Endothelial cell (in vitro differentiated cells): ENCODE measurements at places on chromosomes 3 and 15. TPM values are rescaled to one million over a fixed set of nuclear protein-coding genes. Genes with fewer than 3 reads are reported as not detected.

PAQR5 gene
- total RNA-seq: 0.15 TPM

SPSB4 gene
- total RNA-seq: 1.2 TPM

MEIS2 gene
- 13.0 TPM for total RNA-seq

INKA1 gene
- 57.6 TPM for total RNA-seq

SNTN gene
- total RNA-seq: not detected

GPR149 gene
- total RNA-seq: not detected

GOLGA8M gene
- 1.3 TPM for total RNA-seq

WDR53 gene
- 22.2 TPM for total RNA-seq

MEGF11 gene
- total RNA-seq: 0.77 TPM

ADAMTS7 gene
- 55.1 TPM for total RNA-seq

CCR8 gene
- total RNA-seq: not detected

SCG5 gene
- total RNA-seq: 15.6 TPM

- DNase-seq: no peak
Measured at GRCh38 chr3:195583831-195584542, at the start of gene APOD. Gene APOD, minus strand, starts transcription at chr3:195583940. Its CDS starts 4,479 bp downstream, at chr3:195579461.

DNA sequence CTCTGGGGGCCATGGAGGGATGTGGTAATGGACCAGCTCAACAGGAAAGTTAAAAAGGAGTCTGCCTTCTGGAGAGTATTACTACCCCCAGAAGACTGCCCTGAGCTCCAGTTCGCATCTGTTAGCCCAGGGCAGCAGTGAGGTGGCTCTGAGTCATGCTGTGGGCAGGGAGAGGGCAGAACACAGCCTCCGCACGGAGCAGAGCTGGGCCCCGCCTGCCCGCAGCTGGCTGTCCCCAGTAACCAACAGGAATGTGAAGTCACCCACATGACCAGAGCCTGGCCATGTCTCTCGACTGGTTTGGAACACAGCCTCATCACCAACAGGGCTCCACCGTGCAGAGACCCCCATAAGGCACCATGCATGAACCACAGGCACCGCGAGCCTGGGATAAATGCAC, 62.1 kb downstream of the CYFIP1 start:
- DNase-seq: no peak

- no peak for DNase-seq
Measured at GRCh38 chr3:191217301-191217700, 18.3 kb downstream of the OSTN start.

- DNase-seq: no peak
Measured at GRCh38 chr15:34691034-34691433, 63.8 kb downstream of the GJD2 start.

DNA sequence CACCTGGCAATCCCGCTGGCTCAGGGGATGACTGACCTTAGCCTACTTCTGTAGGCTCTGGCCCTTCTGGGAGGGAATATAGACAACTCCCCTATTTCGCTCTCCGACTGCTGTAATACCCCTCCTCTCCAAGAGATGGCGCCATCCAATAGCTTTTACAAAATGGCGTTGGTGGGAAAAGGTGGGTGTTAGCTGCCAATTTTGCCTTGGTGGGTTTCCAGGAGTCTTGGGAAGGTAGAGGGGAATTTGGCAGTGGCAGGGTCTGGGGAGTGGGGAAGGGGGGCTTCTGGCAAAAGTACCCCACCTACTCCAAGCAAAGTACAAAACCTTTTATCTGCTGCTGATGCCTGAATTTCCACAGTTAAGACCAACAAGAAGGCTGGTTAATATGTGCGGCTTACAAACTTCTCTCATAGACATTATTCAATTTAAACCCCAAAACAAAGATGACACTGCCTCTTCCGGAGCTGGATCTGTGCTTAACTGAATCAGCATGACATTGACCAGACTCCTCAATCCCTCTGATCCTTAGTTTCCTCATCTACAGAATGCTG, 62.1 kb downstream of the RASGRF1 start:
- peak; percentile 70 for DNase-seq

DNA sequence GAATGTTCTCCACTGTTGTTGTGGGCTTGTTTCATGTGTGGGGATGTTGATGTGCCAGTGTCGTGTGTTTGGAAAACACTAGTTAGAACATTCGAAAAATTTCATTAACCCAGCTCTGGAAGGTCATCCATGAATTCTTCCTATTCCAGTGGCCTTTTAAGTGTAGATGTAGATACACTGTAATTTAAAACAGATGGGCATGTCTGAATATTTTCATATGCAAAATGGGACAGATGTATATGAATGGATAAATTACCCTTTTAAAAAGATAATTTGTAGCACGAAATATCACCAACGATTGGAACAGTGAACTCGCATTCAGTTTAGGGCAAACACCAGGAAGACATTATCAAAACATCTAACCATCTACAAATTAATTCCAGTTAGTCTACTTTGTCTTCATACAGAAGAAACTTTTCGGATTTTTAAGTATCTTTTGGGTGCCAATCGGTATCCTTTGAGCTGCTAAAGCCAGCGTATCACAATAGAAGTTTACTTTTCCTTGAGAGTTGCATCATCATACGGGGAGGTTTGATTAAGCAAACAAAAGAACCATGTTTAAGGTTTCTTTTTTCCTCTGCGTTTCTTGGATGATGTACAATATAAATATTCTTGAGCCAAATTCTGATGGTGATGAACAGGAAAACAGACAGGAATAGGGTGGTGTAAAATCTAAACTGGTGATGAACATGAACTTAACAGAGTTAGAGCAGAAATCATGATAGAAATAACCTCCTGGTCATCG, 528.1 kb downstream of the FOXP1 start:
- DNase-seq: no peak

DNA sequence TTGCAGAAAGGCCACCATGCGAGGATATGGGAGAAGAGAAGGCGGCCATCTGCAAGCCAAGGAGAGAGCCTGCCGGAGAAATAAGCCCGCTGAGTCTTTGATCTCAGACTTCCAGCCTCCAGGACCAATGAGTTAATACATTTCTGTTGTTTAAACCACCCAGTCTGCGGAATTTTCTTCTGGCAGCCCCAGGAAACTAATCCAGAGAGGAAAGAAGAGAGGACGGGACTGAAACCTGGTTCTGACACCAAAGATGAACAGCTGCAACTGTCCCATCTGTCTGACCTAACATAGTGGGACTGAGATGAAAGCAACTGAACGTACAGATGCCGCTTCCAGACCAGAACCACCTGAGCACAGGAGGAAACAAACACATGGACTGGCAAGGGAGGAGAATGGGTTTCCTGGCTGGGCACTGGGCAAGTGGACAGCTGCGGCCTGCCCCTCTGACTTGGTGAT, 32.3 kb downstream of the VGLL4 start:
- DNase-seq: no peak

DNA sequence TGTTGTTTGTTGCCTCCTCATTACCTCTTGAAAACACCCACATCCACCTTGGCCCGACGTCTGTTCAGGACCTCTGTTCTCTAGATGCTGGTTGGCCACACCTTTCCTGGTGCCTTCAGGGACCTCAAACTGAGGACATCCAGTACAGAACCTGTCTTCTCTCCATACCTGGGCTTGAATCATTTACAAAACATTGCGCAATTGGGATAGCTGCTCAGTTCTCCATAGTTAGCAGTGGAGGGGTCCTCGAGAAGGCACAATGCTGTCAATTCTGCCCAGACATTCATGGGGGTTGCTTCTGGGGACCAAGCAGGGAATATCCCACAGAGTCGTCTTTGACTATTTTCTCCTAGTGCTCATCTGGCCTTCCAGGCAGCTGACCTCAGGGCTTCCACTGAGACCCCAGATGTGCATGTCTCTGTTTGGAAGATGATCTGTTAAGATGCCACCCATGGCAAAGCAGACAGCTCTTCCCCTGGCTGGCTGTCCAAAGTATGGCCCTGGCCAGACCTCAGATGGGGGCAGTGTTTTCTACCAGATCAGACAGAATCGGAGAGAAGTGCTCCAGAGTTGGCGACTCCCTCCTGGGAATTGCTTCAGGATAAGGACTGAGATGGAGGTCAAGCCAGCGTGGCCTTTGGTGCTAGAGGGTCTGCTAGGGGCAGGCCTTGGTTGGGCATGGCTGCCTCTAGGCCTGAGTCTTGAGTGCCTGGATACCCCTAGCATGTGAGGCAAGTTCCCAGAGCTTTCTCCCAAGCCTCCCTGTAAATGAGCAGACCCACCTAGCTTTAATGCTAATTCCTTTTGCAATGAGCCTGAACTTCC, 46.1 kb downstream of the CHCHD6 start:
- no peak for DNase-seq

DNA sequence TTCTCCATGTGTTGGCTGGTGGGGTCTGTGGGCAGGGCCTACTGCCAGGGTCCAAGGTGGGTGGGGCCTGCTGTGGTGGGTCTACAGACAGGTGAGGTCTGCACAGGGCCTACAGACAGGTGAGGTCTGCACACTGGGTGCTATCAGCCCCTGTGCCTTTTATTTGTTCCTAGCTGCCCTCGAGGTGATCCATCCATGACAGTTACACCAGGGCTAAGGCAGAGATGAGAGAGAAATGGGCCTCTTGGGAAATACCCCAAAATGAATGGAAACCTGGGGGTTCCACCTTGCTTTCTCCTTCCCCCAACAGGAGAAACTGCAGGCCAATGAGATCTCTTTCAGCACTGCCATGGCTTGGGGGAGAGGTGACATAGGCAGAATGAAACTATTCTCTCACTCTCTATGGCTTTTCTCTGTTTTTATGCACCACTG, 36.4 kb downstream of the CFAP100 start:
- no peak for DNase-seq

GRCh38 chr3:53939086-53939582, 47.5 kb upstream of the SELENOK start:
- no peak for DNase-seq

DNA sequence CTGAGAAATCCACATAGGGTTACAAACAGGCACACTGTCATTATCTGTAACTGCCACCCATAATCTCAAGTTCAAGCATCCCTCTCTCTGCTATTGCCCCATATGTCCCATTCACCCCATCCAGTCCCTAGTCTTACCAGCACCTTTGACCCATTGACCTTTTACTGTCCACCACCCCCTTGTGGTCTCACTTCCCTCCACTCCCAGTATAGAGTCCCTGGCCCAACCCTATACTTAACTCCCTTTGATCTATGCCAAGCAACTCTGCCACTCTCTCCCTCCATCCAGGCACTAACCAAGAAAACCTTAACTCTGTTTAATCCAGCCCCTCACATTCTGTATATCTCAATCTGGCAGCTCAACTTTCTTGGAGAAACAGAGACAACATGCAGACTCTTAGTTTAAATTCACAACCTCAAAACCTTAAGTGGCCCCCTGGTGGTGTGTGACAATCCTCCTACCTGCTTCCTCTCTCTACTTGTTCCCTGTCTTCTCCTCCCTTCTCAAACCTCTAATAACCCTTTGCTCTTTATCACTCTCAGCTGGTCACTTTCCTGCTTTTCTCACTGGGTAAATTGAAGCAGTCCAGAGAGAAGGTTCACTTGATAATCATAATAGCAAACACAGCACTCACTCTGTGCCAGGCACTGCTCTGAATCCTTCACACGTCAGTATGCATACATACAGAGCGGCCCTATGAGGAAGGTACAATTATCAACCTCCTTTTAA, 162.7 kb downstream of the STT3B start:
- DNase-seq: peak; percentile 15

- peak; percentile 18 for DNase-seq
Measured at GRCh38 chr3:119497820-119498185, 544 bp upstream of the TIMMDC1 start.

GRCh38 chr3:14329116-14329830, 73.1 kb upstream of the SLC6A6 start:
- no peak for DNase-seq

DNA sequence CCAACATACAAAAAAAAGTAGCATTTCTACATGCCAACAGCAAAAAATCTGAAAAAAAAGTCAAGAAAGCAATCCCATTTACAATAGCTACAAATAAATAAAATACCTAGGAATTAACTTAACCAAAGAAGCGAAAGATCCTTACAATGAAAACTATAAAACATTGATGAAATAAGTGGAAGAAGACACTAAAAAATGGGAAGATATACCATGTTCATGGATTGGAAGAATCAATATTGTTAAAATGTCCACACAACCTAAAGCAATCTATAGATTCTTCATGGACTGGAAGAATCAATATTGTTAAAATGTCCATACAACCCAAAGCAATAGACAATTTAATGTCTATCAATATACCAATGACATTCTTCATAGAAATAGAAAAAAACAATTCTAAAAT, 21.0 kb downstream of the PEAK1 start:
- no peak for DNase-seq

- no peak for DNase-seq
Measured at GRCh38 chr3:115660646-115661337, 37.5 kb downstream of the GAP43 start.

- DNase-seq: no peak
Measured at GRCh38 chr15:58962136-58962535, 25.3 kb upstream of the RNF111 start.

GRCh38 chr3:57652203-57652602, 40.7 kb downstream of the DENND6A start:
- no peak for DNase-seq

- peak; percentile 19 for DNase-seq
Measured at GRCh38 chr15:35289024-35289617, 204.0 kb upstream of the NANOGP8 start.

- no peak for DNase-seq
Measured at GRCh38 chr3:153897025-153897723, 224.0 kb upstream of the ARHGEF26 start.

DNA sequence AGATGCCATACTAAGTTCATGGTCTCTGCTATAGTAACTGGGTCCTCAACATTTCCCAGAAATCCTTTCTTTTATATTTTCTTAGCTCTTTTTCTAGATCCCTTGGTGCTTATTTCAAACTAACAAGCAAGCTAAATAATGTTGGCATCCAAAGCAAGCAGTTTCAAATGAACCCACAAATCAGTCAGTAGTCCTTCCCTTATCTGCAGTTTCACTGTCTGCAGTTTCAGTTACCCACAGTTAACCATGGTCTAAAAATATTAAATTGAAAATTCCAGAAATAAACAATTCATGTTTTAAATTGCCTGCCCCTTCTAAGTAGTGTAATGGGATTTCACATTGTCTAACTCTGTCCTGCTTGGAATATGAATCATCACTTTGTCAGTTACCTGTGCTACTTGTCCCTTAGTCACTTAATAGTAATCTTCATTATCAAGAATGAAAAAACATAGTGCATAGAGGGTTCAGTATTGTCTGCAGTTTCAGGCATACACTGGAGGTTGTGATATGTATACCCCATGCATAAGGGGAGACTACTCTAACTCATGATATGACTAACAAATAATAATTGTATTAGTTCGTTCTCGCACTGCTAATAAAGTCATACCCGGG, 633.7 kb downstream of the MECOM start:
- DNase-seq: no peak
